ENCODE measurements at places on chromosomes 3 and 15.

GRCh38 chr15:91407269-91407889 is 307.3 kb downstream of the SV2B start:
- no peak for DNase-seq

GRCh38 chr3:81770710-81771109 is 9.3 kb upstream of the GBE1 start:
- DNase-seq, result no peak

GRCh38 chr15:68413363-68414205 is 18.4 kb downstream of the ITGA11 start:
- DNase-seq, result no peak

DNA sequence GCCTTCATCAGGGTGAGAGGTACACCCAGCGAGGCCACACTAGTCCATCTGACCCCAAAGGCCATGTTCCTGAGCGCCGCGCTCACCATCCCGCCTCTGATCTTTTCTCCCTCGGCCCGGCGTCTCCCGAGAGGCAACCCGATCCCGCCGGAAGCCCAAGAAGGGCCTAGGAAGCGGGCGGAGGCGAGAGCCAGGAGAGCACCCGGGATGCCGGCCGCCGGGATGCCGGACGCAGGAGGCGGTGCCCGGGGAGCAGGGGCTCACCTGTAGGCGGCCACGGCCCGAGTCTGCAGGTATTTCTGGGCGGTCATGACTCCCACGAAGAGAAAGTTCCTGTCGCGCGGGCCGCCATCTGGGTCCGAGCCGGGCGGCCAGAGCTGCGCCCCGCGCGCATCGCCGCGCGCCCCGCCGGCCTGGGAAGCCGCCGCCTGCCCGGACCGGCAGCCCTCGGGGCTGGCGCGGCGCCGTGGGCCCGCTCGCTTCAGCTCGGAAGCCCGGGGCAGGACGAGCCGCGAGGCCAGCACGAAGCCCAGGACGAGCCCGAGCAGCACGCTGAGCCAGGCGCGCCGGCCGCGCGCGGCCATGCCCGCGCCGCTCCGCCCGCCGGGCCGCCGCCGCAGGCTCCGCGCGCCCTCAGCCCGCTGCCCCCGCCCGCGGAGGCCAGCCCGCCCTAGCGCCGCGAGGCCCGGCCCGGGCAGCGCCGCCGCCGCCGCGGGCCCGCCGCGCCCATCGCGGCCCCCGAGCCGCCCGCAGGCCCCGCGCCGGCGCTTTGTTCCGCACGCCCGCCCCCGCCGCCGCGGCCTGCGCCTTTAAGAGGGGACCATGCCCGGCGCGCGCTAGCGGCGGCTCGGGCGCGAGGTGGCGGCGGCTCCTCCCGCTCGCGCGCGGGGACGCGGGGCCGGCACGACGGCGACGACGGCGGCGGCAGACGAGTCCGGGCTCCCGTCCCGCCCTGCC is 697 bp downstream of the CHSY1 start:
- DNase-seq, result no peak

DNA sequence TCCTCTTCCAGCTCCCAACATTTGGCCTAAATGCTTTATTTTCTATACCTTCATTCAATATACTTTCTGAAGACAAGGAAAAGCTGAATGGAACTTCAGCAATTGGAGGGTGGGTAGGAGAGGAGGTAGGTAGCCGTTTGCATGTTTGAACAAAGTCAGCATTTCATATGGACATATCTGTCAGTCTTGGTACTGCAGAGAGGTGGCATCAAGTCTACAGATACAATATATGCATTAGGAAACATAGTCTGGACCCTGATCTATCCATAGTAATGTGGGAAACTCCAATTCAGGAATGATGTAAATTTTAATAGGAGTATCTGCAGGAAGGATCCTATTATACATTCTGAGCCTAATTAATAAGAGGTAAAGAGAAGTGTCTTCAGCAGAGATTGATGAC is 526.4 kb downstream of the MECOM start:
- DNase-seq, result no peak

DNA sequence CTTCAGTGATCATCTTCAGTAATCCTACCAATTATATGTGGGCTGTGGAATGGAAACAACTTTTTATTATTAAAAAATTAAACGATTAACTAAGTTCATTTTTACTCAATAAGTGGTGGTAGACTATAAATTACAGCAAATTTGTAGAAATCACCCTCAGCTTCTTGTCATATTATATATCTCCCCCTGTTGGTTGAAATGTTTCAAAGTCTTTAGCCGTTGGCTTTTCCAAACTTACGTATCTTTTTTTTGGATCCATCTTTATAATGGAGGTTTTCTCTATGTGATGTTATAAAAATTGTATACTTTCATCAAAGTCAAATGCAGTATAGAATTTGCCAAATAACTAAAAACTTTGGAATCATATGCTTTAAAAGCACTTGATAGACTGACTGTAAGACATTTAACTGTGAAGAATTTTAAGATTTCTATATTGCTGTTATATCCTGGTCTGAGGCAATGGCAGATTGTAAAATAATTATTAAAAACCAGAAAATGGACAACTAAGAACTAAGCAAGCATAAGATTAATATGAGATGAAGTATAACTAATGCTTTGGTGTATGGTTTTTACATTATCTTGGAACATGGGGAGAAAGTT is 44.7 kb downstream of the ATP11B start:
- DNase-seq, result no peak

- no peak for DNase-seq
Measured at GRCh38 chr3:119300991-119301391, 6.8 kb downstream of the ARHGAP31 start.

DNA sequence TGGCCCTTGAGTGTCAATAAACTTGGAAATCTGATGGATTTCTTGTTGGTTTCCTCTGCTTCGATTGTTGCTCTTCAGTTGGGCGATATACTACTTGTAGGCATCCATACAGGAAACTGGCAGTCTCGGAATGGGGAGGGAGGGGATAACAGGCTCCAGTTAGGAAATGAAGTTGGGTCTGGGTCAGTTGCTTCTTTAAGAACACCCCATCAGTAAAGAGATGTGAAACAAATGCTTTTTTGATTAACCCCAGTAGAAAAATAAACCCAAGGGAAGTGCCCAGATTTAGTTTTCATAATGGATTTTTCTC is 681 bp downstream of the CHMP2B start:
- DNase-seq, result no peak

- DNase-seq, result no peak
Measured at GRCh38 chr3:143201045-143201444, 81.5 kb downstream of the CHST2 start.

- no peak for DNase-seq
Measured at GRCh38 chr3:125022206-125022605, 33.6 kb downstream of the HEG1 start.

Data from stimulated activated CD8-positive, alpha-beta memory T cell treated with anti-CD3 and anti-CD28 coated beads, Interleukin-7, amount 100 ng/mL, for 1 hour (primary cell).